OCI-M1 (cell line): ENCODE measurements at places on chromosomes 5 and 9.

DNA sequence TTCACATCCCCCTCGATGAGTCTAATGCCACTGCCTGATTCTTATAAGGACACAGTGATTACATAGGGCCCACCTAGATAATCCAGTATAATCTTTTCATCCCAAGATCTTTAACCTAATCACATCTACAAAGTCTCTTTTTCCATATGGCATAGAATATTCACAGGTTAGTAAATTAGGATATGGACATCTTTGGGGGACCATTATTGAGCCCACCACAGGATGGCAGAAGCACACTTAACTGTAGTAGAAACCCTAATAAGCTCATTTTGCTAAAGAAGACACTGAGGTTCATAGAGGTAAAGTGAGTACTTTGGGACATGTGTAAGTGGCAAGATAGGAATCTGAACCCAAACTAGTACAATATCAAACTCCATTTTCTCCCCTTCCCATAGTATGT lies 38.9 kb downstream of the ASTN2 start:
- DNase-seq: no peak

DNA sequence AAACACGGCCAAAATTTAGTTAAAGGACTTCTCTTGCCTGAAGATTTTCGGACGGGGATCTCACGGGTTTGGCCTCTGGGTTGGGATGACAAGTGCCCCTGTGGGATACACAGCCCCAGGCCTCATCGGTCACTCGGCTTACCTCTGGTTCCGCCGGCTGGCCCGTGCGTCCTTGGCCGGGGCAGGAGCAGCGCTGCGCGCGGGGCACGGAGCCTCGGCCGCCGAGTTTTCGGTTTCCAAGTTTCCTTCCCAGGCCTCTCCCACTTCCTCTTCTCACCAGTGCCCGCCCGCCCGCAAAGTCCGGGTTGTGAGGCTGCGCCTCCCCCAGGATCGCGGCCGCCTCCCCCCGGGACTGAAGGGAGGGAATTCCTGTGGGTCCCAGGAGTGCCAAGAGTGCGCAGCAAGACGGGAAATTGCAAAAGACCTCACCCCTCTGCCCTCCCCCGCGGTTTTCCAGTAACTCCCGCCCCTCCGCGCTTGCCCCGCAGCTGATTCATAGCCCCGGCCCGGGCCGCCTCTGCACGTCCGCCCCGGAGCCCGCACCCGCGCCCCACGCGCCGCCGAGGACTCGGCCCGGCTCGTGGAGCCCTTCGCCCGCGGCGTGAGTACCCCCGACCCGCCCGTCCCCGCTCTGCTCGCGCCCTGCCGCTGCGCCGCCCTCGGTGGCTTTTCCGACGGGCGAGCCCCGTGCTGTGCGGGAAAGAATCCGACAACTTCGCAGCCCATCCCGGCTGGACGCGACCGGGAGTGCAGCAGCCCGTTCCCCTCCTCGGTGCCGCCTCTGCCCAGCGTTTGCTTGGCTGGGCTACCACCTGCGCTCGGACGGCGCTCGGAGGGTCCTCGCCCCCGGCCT lies at the start of gene OSMR:
Gene OSMR, plus strand, starts transcription at position 487 of the 853 bp plus-strand sequence. CDS start 23,033 bp downstream, outside the sequence.
- no peak for DNase-seq

DNA sequence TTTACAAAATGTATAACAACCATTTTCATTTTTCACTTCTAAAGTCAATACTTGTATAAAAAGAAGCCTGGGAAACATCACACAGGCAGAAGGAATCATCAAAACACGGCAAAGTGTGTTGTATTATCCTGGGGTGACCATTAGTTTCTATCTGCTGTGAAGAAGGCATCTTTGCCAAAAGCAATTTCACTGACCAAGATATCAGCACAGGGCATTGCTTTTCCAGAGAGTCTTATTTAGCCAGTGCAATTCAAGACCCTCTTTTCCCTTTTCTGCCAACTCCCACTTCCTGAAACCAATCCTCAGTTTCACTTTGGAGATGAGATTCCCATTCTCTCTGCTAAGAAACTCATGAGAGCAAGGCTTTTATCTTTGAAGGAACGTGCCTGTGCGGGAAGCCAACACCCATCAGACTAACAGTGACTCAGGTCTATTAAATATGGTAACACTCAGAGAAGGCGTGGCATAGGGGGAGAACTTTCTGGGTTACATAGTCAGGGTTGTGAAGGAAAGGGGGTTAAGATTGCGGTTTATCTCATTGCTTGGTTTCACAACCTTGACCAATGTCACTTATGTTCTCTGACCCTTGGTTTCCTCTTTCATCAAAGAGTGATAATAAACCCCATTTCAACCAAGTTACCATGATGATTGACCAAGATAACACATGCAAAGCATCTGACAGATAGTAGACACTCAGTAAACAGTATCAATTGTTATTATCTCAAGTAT lies 666.9 kb upstream of the KLF4 start:
- peak; percentile 65 for DNase-seq

DNA sequence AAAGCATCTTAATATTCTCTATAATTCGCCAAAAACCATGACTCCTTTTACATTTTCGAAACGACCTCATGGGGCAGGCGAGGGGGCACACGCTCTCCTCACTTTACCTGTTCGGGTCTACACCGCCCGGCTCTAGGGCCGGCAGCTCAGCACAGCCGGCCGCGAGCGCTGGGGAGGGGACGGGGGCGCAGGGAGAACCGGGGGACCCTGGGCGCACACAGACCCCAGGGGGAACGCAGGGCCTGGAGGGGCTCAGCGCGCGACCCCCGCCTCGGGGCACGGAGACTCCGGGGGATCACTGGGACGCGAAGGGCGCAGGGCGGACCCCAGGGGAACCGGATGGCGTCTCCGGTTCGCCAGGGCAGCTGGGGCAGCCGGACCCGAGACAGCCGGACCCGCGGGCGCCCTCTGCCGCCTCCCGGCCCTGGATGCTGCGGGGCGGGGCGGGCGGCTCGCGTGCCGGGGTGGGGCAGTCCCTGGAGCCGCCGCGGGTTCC lies at the start of gene AHRR:
Gene AHRR, plus strand, starts transcription at position 485 of the 496 bp plus-strand sequence. CDS start 22,189 bp downstream, outside the sequence.
- DNase-seq: peak; percentile 82

GRCh38 chr9:130189840-130190239 lies 17.6 kb downstream of the NCS1 start:
- DNase-seq: no peak

- DNase-seq: no peak
Measured at GRCh38 chr9:72044095-72044494, 16.3 kb downstream of the C9orf57 start.

- no peak for DNase-seq
Measured at GRCh38 chr5:92633875-92634487, 947.0 kb downstream of the NR2F1-AS1 start.

GRCh38 chr9:112352209-112352608 lies 18.8 kb upstream of the PTBP3 start:
- no peak for DNase-seq

DNA sequence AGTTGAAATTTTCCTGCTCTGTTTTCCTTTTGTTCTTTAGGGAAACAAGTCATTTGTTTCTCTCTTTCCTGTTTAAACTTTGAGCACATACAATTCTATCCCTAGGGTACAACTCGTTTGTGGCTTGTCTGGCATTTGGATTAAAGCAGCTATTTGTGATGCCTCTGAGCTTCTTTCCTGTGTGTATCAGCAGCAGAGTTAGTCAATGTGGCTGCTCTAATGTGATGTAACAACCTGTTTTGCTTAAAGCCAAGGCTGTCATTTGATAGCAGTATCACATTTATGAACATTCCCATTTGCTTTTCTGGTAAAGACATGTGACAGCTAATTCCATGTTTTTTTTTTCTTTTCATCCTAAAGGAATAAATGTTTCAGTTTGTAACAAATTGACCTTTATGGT lies 314.3 kb upstream of the CHD1 start:
- peak; percentile 21 for DNase-seq

GRCh38 chr9:136430588-136431234 lies 8.9 kb downstream of the INPP5E start:
- no peak for DNase-seq

DNA sequence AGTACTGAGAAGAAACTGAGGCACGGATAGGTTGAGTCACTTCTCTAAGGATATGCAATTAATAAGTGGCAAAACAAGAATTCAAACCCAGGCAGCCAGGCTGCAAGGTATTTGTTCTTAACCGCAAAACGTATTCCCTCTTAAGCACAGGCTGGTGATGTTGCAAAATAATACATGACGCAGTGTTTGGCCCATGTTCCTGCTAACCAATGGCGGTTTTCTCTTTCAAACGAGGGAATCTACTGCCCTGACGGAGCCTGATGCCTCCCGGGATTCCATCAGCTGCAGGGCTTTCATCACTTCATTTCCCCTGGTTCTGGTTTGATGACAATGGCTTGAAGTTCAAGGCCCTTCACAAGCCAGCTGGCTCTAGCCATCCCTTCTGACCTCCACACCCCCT lies 154.8 kb downstream of the SLIT3 start:
- DNase-seq: no peak
